GF-D8 (cell line): ENCODE measurements at places on chromosomes 7 and 10.
A peak's percentile ranks its signal among the peaks of the same experiment; 100 is the strongest.

- no peak for DNase-seq
These were observed 14.1 kb upstream of the ATP6V1F start for GRCh38 chr7:128848289-128849155.

- DNase-seq = no peak
These were observed 266.5 kb upstream of the SEMA3A start for GRCh38 chr7:84461093-84461492.

DNA sequence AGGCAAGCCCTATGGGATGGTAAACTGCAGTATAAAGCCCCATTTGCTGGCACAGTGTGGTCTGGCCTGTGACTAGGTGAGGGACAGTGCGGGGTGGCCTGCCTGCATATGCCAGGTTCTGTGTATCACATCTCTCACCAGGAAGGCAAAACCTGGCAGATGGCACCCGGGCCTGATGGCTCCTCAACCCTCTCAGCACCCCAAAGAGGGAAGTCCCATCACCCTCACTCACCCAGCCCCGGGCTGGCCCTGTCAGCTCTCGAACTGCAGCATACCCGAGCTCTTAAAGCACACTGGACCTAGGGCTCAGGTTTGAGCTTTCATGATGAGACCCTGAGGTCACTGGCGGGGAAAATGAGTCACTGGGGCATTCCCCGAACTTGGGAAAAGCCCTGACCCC, 130.5 kb downstream of the LHPP start:
- DNase-seq = no peak

DNA sequence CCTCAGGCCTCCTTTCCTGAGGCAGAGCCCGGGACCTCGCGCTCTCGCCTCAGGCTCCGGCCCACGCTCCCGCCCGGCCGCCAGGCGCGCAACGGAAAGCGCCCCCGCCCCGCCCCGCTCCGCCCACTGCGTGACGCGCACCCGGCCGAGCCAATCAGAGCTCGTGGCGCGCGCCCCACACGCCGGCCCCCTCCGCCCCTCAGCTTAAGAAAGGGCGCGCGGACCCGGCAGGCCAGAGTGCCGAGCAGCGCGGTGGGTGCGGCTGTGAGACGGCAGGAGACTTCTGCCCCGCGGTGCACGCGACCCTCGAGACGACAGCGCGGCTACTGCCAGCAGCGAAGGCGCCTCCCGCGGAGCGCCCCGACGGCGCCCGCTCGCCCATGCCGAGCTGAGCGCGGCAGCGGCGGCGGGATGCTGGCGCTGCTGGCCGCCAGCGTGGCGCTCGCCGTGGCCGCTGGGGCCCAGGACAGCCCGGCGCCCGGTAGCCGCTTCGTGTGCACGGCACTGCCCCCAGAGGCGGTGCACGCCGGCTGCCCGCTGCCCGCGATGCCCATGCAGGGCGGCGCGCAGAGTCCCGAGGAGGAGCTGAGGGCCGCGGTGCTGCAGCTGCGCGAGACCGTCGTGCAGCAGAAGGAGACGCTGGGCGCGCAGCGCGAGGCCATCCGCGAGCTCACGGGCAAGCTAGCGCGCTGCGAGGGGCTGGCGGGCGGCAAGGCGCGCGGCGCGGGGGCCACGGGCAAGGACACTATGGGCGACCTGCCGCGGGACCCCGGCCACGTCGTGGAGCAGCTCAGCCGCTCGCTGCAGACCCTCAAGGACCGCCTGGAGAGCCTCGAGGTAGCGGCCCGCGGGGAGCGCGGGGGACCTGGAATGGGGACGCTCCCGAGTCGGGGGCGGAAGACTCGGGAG, at the start of gene NPTX2:
TSS of gene NPTX2 (plus strand) at position 235 of the 909 bp plus-strand sequence. CDS start at position 412, 177 bp downstream.
- DNase-seq = no peak

DNA sequence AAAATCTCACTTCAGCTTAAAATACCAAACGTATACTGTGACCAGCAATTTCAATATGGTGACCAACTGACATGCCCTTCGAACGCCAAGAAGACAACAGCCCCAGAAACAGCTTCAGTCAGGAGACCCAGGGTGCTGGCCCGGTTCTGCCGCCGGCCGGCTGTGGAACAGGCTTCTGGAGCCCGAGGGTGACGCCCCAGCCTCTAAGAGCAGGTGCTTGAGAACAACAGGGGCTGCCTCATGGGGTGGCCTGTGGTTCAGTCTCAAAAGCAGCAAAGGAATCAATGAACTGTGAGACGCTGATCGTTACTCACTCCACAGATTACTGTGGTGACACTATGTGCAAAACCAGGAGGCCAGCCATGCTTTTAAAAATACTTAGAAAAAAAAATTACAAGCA, 17.3 kb downstream of the GPER1 start:
- no peak for DNase-seq

GRCh38 chr7:115984105-115984504, 46.5 kb downstream of the TFEC start:
- no peak for DNase-seq

GRCh38 chr10:60399328-60399727, 9.7 kb upstream of the ANK3 start:
- no peak for DNase-seq

DNA sequence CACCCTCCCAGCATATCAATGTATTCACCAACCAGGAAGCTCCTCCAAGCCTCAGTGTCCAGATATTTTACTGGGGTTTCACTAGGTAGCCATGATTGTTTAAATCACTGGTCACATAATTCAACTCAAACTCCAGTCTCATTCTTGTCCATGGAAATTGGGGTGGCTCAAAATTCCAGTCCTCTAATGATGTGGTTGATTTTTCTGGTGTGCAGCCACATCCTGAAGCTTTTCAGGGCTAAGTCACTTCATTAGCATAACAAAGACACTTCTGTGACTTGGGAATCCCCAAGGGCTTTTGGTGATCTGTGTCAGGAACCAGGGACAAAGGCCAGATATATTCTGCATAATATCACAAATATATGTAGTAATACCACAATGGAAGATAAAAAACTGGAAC, 786.9 kb upstream of the IGFBP3 start:
- DNase-seq = no peak

GRCh38 chr10:30818010-30818660, 188.6 kb upstream of the LYZL2 start:
- DNase-seq = no peak

DNA sequence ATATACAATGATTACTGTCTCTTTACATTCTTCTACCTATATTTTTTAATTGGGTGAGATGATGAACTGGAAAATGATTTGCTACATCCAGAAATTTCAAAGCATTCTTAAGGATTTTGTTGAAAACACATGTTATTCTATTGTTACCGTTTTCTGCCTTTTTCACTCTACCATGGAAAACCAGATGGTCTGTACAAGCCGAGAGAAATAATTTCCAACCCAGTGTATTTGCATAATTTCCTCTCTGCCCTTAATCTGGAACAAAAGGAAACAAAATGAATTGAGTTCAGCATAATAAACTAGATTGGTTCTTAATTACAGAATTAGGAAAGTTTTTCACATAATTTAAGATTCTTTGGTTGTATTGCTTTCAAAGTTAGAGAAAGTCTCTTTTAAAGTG, 211.2 kb downstream of the CACNB2 start:
- no peak for DNase-seq

GRCh38 chr7:104816537-104816936, 197.5 kb upstream of the KMT2E start:
- DNase-seq = no peak

DNA sequence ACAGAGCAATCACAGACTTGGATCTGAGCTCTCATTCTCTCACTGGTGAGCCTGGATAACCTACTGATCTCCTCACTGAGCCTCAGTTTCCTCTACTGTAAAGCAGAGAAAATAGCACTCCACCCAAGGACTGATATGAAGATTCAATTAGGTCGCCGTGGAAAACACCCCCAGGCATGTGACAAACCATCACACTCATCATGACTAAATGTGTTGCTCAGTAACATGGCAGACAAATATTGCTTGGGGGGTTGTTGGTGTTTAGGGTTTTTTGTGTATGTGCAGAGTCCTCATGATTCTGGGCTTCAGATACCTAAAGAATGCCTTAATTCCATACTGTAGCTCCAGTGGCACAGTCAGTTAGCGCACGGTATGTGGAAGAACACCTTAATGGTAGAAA, 122.1 kb upstream of the TCF7L2 start:
- no peak for DNase-seq

DNA sequence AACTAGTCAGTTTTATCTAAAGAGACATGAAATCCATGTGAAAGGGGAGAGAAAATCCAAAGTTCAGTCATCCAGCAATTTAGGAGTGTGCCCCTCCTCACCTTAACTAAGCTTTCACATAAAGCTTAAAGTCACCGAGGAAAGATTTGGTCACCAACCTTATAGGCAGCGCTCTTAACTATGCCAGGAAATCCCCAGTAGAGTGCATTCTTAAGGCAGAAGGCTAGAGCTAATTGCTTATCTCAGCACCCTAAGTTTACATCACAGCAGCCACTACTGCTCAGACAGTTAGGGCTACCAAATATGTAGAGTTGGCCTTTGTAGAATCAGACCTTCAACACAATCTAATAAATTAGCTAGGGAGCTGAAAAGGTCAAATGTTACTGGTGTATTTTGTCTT, 47.9 kb downstream of the MTPN start:
- no peak for DNase-seq

DNA sequence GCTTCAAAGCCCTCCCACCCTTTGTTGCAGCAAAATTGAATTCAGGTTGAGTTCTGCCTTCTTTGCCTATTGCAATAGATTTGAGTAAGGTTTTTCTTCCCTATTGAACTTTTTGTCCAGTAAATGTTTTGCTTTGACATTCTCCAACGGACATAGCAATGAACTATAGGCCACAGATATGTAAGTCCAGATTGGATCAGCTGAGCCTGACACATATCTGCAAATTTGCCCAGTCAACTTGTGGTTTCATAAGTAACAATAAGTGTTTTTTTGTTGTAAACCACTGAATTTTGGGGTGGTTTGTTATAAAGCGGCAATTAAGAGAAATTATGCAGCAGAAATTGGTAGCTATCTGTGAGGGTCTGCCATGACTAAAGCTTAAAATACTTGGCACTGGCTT, 332.1 kb upstream of the SORCS1 start:
- no peak for DNase-seq

- no peak for DNase-seq
These were observed 436.8 kb upstream of the GALNT17 start for GRCh38 chr7:70694971-70695794.

DNA sequence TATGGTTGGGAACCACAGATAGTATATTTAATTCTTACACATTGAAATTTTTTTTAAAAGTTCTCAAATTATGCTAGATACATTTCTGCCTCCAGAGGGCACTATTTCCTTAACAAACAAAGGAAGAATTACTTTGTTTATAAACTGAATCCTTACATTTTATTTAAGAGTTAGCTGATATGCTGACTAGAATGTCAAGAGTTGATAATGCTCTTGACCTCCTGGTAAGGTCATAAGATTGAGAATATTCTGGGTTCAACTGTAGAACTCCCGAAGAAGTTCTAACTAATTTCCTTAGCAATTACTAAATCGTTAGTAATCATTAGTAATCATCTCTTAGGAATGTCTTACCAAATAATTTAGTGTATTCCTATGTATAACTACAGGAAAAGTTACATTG, 95.3 kb upstream of the CYP26C1 start:
- peak; percentile 18 for DNase-seq

GRCh38 chr10:86178401-86179152, 188.0 kb downstream of the GRID1 start:
- DNase-seq = no peak

DNA sequence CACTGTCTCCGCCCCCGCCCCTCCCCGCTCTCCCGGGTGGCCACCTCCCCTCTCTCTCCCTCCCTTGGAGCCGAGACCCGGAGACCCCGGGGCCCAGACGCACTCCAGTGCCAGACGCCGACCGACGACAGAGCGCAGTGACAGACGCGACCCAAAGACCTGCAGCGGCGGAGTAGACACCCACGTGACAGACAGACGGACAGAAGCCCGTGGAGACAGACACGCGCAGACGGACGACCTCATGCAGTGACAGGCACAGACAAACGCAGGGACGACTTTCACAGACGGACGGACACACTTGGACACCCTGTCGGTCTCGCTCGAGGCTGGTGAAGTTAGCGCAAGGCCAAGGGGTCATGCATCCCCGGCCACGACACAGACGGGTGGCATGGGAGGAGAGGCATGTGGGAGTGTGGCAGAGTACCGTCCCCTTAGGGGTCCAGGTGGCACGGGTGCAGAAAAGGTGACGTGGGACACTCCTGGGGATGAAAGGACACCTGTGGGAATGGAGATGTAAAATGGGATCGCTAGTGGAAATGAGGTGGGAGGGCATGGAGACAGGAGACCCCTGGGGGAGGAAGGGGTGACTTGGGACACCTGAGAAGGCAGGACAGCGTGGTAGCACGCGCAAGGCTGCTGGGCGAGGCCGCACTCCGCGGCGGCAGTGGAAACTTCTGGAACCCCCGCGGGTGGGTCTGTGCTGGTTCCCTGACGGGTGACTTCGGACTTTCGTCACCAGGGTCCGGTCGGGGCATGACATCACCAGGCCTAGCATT, 456 bp upstream of the ACHE start:
- DNase-seq = no peak

GRCh38 chr7:121019018-121019417, 30.5 kb downstream of the CPED1 start:
- DNase-seq = no peak

DNA sequence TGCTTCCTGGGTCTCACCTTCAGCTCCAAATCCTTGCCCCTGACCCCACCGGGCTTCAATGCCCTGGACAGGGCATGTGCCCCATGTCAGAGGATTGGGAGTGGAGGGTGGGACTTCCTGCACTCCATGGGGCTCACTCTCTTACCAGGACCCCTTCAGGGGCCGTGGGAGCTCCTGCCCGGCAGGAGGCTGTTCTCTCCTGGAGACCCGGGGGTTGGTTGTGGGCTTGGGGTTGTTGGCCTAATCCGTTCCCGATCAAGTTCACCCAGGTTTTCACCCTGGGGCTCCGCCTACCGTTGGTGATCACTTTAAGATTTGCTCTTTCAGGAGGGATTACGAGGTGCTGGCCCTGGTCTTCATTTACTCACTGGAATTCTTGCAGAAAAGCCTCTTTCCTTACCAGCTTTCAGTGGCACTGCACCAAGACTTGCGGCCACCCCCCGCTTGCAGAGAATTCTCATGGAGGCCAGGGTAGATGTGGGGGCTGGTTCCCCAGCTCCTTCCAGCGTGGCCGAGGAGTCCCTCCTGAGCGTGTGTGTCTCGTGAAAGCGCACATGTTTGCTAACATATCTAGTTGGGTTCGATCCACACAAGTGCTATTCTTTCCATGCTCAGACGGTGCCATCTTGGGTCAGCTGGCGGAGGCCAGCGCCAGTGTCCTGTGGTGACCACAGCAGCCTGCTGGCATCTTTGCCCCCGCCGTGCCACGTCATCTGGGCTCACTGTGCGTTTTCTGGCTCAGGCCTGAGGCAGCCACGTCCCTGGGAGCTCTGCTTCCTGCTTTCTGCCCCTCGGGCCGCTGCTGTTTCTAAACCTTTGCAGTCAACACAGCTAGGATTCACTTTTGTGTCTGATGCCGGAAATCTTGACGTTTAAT, 15.6 kb downstream of the PWWP2B start:
- no peak for DNase-seq
